ENCODE measurements at places on chromosomes 13 and 19.

- DNase-seq = no peak
These were observed 380.9 kb upstream of the HTR2A start for GRCh38 chr13:47277774-47278173.

DNA sequence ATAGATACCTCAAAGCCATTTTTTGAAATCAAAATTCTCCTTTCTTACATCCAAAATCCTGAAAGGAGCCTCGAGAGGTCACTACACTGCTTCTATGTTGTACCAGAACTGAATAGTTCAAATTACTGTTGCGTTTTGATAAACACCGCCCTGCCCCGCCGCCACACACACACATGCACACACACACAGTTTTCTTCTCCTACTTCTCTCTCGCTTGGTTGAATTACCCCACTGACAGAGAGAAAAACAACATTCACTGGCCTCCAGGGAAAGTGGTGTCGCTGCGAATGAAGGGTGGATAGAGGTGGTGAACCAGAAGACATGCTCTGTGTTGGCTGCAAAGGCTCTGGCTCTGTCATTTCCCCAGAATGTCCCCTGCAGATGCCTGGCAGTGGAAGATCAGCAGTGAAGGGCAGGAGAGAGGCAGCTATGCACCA, 183.4 kb upstream of the RFC3 start:
- DNase-seq = no peak

- DNase-seq = peak; percentile 63
These were observed 33.0 kb upstream of the ADGRE5 start for GRCh38 chr19:14347999-14348889.

DNA sequence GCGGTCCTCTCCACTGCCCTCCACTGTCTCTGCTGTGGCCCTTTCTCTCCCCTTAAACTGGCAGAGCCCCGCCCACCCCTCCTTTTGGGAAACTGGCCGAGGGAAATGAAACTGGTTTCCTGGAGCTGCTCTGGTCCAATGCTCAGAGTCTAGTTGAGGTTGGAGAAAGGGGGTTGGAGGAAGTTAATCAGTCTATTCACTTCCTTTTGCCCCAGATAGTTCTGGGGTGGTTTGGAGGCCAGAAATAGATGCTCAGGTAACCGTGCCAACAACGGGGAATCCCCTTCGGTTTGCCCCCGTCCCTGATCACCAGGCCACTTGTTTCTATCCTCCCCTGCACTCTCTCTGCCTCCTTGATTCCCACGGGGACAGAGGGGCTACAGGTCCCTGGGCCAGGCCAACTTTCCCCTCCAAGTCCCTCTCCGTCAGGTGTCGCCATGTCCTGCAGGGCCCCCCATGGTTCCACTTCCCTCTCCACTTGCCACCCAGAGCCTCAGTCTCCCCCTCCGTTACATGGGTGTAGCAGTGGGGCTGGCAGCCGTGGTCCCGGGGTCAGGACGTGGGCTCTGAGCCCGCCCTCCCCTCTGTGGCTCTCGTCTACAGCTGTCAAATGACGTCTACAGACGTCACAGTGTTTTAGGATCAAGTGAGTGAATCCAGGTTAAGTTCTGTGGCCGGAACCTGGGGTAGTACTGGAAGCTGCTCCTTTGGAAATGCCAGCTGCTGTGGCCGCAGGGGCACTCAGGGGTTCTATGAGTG, at the start of gene IL4I1:
Gene IL4I1 (minus strand): TSS at position 25 of the 759 bp plus-strand sequence. CDS start 727 bp downstream, outside the sequence.
- DNase-seq = peak; percentile 78

GRCh38 chr13:99812625-99813024, 158.9 kb downstream of the ZIC5 start:
- no peak for DNase-seq

Measured in CD8-positive, alpha-beta memory T cell (primary cell).